ENCODE measurements at places on chromosomes 7 and 10. TPM values are rescaled to one million over a fixed set of nuclear protein-coding genes. Genes with fewer than 3 reads are reported as not detected.

The NODAL gene
- total RNA-seq: not detected

The ZNF467 gene
- 6.6 TPM for total RNA-seq

- no peak for DNase-seq
- H3K36me3 ChIP-seq: no peaks in the 10 kb centered on the region
- H3K4me3 ChIP-seq: no peak overlapping the region
- H3K27me3 ChIP-seq: no peaks in the 10 kb centered on the region
Measured at GRCh38 chr10:22599636-22600228, 114.6 kb downstream of the PIP4K2A start.

- no peaks in the 10 kb centered on the region for H3K27me3 ChIP-seq
- no peaks in the 10 kb centered on the region for H3K36me3 ChIP-seq
- no peak overlapping the region for H3K4me3 ChIP-seq
- H3K27ac ChIP-seq: no peak overlapping the region
- H3K4me1 ChIP-seq: no peaks in the 10 kb centered on the region
Measured at GRCh38 chr10:61021926-61022325, 77.9 kb upstream of the RHOBTB1 start.

All from PC-9 (cell line).